ENCODE measurements at places on chromosomes 13 and 19.
A peak's percentile ranks its signal among the peaks of the same experiment; 100 is the strongest.

GRCh38 chr13:101242720-101243119 lies 173.6 kb downstream of the NALCN start:
- no peak for DNase-seq

DNA sequence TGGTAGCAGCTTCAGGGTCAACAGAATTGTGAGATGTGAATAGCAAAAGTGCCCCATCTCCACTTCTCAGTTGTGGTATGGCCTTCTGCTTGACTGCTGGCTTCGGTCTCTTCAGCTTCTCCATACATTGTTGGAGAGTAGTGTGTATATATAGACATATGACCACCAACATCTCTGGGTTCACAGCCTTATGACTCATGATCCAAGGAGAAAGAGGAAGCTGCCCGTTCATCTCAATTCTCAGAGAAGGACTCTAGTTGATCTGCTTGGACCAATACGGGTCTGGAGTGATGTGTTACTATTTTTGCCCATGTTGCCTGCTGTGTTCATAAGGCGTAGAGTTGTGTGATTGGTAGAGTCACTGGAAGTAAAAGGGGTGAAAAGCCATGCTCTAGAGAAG lies 3.6 kb upstream of the COMMD6 start:
- DNase-seq: no peak

- DNase-seq: no peak
These were observed 35.6 kb downstream of the COL4A1 start for GRCh38 chr13:110271313-110271712.

DNA sequence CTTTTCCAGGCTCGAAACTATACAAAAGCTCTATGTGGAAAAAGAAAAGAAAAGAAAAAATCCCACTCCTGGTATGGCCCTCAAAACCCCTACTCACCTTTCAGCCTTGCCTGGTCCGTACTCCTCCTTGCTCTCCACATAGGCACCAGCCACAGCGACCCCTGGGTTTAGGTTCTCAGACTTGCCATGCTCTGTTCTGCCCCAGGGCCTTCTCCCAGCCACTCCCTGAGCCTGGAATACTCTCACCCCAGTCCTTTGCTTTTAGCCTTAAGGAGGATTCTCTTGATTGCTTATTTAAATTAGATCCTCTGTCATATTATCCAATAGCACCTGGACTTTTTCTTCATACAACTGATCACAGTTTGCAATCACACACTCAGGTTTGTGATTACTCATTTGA lies 522.5 kb downstream of the DIAPH3 start:
- no peak for DNase-seq

- no peak for DNase-seq
These were observed 12.3 kb downstream of the TMEM150B start for GRCh38 chr19:55312621-55313512.

GRCh38 chr13:59885076-59885475 lies 278.7 kb downstream of the DIAPH3 start:
- DNase-seq: no peak

GRCh38 chr13:35472323-35472881 lies 4.1 kb downstream of the MAB21L1 start:
- DNase-seq: peak; percentile 24

- DNase-seq: no peak
These were observed 323.6 kb downstream of the DLEU7 start for GRCh38 chr13:50519866-50520265.

GRCh38 chr13:44868397-44868796 lies 120.9 kb downstream of the NUFIP1 start:
- no peak for DNase-seq

DNA sequence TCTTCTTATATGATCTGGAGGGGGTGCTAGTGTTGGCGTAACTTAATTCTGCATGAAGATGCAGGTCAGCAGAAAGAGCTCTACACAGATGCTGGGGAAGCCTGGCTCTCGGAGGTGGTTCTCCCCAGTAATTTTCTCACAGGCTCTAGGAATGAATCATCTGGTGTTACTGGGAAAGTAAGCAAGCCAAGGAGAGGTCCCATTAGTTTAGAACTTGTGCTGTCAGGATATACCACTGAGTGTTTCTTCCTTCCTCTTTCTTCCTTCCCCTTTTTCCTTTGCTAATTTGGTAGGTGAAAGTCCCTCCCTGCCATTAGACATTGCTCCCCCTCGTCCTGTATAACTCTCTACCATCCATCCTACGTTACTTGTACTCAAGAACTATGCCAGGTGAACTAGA lies 68.3 kb downstream of the ATP8A2 start:
- DNase-seq: no peak

GRCh38 chr19:46471116-46471733 lies at the start of gene PNMA8A:
TSS of gene PNMA8A (minus strand) at chr19:46471563. CDS start at chr19:46471035, 528 bp downstream.
- DNase-seq: no peak

GRCh38 chr19:33689138-33689746 lies 67.5 kb downstream of the CHST8 start:
- no peak for DNase-seq

DNA sequence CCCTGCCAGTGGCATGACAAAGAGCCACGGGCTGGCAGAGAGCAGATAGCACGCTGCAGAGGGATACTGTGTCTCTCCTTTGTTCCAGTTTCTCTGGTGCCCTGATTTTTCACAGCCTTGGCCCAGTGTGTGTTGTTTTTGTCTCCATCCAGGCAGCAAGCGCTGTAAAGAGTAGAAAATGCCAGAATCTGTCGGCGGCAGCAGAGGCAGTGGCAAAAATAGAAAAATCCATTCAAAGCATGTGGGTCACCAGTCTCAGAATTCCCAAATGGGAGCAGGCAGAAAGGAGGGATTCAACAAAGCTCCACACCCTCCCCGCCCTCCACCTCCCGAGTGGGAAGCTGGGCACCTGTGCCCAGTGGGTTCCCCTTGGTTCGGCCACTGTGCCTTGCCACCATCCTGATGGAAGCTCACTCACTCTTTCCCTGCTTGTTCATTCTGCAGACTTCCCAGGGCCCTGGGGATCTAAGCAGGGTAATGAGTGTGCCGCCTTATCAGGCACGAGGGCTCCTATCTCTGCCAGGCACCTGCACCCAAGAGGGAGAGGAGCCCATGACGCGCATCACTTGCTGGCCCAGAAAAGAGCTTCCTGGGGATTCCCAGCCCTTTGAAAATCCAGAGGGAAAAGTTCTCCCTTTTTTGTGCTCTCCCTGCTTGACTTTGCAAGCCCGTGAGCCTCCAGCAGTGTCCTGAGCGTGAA lies 416.9 kb downstream of the IRS2 start:
- no peak for DNase-seq

DNA sequence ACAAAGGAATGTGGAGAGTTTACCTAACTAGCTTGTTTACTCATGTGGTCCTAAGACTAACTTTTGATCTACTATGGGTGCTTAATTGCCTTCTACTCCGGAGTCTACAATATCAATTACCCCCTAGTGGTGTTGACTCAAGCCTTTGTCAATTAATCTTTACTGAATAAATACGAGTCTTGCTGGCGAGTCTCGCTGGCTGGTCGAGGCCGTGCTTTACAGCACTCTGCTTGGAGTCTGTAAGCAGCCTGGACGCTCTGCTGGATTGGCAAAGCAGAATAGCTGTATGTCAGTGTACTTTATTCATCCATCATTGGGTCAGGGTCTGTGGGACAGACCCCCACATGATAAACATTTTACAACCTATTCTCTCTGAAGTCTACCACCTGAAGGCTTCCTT lies 9.9 kb upstream of the SPART start:
- DNase-seq: no peak

- DNase-seq: no peak
These were observed 29.5 kb downstream of the COL4A1 start for GRCh38 chr13:110277357-110277975.

DNA sequence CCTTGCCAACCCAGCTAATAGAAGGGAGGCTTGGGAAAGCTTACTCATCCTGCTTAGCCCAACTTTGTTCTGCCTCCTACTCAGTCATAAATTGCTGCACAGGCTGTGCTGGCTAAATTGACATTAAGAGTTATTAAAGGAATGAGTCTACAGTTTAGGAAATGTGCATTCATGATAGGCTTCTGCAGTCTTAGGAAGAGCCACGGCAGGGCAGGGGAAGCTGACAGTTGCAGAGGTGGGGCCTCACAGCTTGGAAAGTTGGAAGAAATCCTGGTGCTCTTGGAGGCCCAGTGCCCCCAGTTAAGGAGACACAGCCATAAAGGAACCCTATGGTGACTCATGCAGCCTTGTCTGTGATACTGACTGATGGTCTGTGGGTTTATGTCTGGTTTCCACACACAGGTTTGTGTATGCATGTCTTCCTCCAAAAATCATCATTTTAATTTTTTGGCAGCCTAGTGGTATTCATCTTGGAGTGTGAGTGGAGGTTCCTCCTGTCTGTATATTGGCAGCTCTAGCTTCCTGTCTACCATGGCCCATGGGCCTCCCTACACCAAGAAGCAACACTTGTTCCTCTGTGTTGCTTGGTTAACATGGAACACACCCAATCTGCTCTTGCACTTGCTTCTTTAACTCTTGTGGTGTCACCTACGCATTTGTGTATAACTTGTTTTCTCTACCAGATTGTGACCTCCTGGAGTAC lies 135.0 kb upstream of the KL start:
- no peak for DNase-seq
